ENCODE measurements at places on chromosomes 12 and 14.

GRCh38 chr14:36529062-36529461 lies 9.0 kb upstream of the NKX2-1 start:
- no peak for DNase-seq

GRCh38 chr12:109309381-109310246 lies 530 bp upstream of the FOXN4 start:
- no peak for DNase-seq

DNA sequence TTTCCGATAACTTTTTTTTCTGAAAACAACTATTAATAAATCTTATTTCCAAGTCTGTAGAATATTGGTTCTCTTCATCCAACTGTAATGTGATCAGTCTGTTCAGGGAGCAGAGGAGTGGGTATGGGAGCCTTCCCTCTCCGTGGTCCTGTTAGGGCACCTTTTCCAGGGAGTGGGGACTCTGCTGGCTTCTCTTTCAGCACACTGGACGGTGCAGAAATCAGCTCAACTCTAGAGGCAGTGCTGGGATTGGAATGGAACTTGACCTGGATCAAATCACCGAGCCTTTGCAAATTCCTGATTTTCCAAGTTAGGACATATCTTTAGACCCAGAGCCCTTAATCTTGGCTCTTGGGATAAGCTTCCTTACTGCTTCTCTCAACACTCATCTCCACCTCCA lies 630.4 kb downstream of the DIO2 start:
- no peak for DNase-seq

DNA sequence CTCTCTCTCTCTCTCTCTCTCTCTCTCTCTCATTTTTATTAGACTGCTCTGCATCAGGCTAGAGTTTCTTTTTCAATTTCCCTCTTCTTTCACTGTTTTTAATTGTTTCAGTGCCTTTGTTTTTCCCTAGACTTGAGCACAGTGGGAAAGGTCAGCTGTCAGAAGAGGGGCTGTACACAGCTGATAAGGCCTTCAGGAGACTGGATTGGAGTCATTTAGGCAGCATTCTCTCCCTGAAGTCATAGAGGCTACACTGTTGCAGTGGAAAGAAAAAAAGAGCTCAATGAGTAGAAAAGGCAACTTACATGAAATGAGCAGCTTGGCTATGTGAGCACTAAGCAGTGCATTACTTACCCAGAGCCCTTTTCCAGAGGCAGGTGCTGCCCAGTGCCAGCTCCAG lies 456.9 kb downstream of the NRXN3 start:
- no peak for DNase-seq

DNA sequence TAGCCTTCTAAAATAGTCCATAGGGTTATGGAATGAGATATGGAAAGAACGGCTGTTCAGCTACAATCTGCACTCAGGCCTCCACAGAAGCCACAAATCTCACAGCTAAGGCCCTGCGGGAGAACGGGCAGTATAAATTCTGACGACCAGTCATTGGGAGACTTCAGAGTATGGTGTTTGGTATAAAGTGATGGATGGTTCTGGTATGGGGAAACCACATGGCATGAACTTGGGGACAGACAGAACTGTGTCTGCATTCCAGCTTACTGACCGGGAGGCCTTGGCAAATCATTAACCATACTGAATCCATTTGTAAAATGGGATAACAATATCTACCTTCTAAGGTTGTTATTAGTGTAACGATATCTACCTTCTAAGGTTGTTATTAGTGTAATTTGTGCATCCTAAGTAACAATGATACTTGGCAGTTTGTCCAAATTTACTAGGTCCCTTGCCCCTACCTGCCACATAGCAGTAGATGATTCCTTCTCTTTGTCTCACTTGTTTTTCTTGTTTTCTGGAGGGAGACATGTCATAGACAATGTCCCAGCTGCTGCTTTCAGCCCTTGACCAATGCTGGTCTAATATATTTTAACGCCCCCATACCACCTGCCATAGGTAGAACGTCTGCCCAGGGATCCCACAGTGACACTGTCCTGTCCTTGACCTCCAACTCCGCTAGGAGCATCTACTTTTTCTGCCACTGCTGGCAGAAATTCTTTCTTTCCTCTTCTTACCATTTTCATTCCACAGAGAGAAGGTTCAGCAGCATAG lies 6.8 kb downstream of the CDKL1 start:
- no peak for DNase-seq

GRCh38 chr12:119089380-119090013 lies 89.2 kb upstream of the HSPB8 start:
- no peak for DNase-seq

- no peak for DNase-seq
Measured at GRCh38 chr12:62103748-62104147, 156.5 kb upstream of the USP15 start.

DNA sequence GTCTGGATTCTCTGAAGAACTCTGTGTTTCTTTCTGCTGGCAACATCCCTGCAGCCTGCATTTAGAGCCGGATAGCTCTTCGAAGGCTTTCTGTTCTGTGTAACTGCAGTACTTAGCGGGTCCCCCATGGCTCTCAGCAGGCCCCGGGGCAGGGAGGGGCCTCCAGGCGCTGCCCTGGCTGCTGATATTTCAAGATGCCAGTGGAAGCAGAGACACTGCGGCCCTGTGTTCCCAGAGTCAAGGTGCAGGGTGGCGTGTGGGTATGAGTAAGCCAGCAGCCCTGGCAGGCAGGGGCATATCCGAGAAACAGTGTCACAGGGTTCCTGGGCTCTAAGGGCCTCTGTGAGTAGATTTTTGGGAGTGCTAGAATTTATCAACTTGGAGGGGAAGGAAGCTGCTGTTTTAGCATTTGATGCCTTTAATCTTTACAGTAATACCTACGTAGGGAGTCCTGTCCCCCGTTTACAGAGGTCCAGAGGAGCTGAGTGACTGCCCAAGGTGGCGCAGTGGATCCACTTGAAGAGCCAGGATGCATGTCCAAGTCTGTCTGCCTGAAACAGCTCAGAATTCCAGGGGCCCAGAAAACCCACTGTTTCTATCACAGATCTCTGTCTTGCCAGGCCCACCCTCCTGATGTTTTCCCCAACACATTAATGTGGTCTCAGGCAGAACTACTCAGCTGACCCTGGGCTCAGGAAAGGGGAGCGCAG lies 16.2 kb downstream of the ESRRB start:
- no peak for DNase-seq

DNA sequence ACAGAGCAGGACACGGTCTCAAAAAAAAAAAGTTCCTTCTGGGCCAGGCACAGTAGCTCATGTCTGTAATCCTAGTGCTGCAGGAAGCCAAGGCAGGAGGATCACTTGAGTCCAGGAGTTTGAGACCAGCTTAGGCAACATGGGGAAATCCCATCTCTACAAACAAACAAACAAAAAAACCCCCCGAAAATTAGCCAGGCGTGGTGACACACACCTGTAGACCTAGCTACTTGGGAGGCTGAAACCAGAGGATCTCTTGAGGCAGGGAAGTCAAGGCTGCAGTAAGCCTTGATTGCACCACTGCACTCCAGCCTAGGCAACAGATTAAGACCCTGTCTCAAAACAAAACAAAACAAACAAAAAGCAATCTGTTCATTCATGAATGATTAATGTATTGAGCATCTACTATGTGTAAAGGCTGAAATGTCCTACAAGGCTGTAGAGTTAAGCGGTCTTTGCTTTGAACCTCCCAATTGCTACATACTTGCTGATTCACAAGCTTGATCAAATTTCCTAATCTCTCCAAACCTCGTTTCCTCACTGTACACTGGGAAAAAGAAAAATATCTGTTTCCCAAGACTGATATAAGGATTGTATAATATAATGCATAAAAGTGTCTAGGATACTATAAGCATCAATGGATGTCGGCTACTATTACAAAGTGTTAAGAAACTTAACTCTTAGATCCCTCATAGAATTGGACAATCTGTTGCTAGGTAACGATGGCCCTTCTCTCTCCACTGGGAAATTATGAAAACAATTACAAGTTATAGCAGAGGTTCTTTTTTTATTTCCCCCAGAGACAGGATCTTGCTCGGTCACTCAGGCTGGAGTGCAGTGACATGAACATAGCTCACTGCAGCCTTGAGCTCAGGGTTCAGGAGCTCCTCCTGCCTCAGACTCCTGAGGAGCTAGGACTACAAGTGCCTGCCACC lies 7.9 kb upstream of the RILPL2 start:
- DNase-seq = no peak

GRCh38 chr14:93133464-93133863 lies 17.7 kb upstream of the ITPK1 start:
- peak; percentile 60 for DNase-seq

DNA sequence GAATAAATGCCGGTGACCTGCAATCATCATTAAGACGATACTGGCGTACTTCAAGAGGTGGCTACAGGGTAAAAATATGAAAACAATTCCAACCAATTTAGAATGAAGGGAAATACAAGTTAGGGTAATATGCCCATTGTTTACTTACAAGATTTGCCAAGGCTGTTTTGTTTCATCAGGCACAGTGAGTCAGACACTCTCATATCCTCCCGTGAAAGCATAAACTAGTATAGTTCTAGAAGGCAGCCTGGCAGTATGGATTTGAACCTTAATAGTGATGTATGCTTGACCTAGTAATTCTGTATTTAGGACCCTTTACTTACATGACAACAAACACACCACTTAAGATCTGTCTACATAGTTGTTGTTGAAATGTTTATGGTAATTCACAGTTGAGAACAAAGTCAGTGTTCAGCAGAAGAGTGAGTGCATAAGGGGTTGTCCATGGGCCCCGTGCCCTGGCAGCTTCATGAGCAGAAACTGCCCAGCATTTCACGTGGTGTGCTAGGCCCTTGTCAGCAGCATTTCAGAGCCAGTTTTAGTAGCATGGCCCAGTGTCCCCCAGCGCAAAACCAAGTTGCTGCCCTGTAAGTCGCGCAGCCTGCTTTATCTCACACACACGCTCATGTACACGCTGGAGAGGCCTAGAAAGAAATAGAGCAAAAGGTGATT lies 80.8 kb downstream of the EP400 start:
- DNase-seq = no peak

DNA sequence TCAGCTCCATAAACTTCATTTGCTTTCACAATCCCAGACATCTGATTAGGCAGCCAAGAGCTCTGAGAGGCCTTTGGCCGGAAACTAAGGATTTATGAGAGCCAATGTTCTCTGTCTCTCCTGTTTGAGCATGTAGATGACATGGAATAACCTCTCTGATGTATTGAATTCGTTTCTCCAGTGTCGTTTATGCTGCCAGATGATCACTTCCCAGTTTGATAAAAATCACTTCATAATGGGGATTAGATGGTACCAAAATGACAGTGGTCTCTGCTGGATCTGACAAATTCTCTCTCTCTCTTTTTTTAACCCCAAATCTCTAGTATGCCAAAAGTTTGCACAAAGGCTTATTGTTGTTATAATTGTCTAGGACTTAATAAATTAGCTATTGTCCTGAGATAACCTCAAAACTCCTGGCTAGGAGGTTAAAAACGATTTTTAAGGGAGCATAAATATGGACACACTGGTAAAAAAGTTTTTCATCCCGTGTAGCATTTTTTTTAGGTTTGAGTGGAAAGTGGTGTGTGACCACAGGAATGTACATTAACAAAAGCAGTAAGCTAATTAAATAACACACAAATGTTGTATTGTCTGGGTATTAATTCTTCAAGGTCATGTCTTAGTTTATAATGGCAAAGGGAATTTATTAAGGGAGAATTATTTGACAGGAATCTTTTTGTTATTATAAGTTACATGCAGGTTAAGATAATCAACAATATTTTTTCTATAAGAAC lies 82.6 kb upstream of the USP44 start:
- DNase-seq = peak; percentile 35

- DNase-seq = no peak
Measured at GRCh38 chr14:103894723-103895059, 33.6 kb upstream of the TDRD9 start.

DNA sequence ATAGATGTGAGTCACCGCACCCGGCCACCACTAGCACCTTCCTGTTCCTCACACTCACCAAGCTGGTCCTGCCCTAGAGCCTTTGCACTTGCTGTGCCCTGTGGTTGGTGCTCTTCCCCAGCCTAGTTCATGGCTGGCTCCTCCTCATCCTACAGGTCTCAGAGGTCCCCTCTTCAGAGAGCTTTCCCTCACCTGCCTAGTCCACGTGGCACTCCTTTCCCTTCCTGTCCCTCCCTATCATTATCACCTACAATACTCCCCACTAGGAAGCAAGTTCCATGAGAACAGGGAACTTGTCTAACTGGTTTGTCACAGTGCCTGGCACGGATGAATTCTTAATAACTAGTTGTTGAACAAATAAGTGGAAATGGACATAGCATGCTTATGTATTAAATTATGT lies 24.0 kb upstream of the TMED10 start:
- DNase-seq = no peak

DNA sequence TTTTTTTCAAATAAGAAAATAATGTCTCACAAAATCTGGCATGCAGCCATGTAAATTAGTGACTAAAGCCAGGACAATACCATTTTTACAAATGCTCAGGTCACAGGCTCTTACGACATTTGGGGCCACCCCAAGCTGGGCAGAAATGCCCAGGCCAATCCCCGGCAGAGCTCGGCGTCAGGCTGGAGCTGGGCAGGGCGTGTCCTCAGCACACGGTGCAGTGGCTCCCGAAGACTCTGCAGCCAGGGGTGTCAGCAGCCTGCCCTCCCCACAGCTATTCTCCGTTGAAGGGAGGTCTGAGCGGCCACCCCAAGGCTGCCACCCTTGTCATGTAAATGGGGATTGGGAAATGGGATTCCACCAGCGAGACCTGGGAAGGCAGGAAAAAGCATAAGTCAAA lies 158.6 kb downstream of the DICER1 start:
- DNase-seq = no peak
